ENCODE measurements at places on chromosomes 5 and 9. TPM values are rescaled to one million over a fixed set of nuclear protein-coding genes. Genes with fewer than 3 reads are reported as not detected.

DNA sequence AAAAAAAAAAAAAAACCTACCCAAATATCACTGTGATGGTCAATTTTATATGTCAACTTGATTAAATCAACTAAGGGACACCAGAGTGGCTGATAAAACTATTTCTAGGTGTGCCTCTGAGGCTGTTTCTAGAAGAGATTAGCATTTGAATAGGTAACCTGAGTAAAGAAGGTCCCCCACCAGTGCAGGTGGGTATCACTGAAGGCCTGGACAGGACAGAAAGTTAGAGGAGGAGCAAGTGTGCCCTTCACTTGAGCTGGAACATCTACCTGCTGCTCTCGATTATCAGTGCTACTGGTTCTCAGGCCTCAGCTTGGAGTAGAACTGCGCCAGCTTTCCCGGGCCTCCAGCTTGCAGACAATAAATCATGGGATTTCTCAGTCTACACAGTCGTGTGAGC, 88.7 kb downstream of the TLE1 start:
- peaks cover 13% of the 10 kb centered on the region for H3K27me3 ChIP-seq
- peaks cover 49% of the 10 kb centered on the region for H3K36me3 ChIP-seq
- H3K4me3 ChIP-seq = no peak overlapping the region
- peak overlapping the region; percentile 97 for H3K27ac ChIP-seq

DNA sequence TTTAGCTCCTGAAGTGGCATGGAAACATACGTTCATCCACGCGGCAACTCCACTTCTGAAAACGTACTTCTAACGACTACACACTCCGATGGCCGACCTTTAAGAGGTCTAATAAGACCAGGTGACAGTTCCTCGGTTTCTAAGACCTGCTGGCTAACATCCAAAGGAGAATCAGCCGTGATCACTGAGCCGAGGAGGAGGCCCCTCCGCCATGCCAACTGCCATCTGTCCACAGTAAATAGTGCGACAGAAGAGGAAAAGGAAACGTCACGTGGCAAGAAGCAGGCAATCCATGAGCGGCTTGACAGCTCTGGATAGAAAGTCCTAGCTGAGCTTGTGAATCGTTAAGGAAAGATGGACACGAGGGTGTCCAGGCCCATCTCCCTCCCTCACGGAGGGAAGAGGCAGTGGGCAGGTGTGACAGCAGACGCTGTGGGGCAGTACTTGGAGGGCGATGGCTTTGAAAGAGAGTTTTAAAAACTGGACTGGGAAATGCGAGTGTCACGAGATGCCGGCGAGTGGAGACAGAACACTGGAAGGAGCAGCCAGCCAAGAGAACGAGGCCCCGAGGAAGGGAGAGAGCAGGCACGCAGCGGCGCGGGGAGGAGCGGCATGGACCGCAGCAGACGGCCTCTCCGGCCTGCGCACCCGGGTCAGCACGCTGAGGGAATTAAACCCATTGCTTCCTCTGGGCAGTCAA, 66.7 kb upstream of the TBC1D9B start:
- no peaks in the 10 kb centered on the region for H3K4me1 ChIP-seq
- H3K27me3 ChIP-seq = peaks cover 4% of the 10 kb centered on the region
- peak overlapping the region; percentile 56 for H3K4me3 ChIP-seq
- DNase-seq = no peak
- H3K36me3 ChIP-seq = peaks cover 43% of the 10 kb centered on the region

DNA sequence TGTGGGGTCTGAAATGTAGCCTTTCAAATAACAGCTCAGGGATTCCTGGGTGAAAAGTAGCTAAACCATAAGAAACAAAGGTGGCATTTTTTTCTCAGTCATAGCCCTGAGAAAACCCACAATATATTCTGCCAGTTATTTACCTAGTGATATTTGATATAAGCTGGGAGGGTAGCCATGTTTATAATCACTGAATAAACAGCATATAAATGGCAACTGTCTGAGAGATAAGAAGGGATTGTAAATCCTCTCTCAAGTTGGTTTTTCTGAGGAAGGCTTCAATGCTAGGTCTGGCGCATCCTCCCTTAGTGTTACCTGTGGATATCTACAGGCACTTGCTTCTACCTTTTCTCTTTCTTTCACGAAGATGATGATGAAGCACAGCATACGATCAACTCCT, 1080.5 kb upstream of the DMAC1 start:
- DNase-seq = no peak
- H3K4me3 ChIP-seq = no peak overlapping the region
- no peak overlapping the region for H3K27ac ChIP-seq
- H3K4me1 ChIP-seq = peaks cover 10% of the 10 kb centered on the region
- no peaks in the 10 kb centered on the region for H3K36me3 ChIP-seq

DNA sequence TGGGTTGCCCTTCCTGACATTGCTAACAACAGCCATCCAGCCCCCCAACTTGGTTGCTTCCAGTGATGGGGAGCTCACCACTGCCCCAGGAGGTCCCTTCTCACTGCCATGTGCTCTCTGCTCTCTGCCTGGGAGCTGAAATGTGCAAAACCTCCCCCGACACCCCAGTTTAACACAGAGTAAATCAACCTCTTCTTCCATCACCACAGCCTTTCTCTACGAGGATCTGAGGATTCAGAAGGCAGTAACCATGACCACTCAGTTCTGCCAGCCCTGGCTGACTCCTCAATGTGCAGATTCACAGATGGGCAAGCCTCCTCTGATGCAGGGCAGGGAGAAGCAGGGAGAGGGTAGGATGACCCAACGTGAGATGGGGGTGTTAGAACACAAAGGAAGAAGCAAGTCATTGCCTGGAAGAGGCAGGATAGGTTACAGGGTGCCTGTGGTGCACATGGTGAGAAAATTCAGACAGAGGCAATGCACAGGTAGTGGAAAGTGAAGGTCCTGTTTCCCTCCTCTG, 185.0 kb downstream of the DAB2IP start:
- no peak overlapping the region for H3K27ac ChIP-seq
- H3K4me1 ChIP-seq = peaks cover 3% of the 10 kb centered on the region
- peaks cover 9% of the 10 kb centered on the region for H3K27me3 ChIP-seq
- H3K4me3 ChIP-seq = no peak overlapping the region
- DNase-seq = no peak
- no peaks in the 10 kb centered on the region for H3K36me3 ChIP-seq

GRCh38 chr5:159861086-159861485, 55.2 kb upstream of the ADRA1B start:
- no peaks in the 10 kb centered on the region for H3K36me3 ChIP-seq
- H3K27me3 ChIP-seq = no peaks in the 10 kb centered on the region
- no peak overlapping the region for H3K4me3 ChIP-seq
- no peak overlapping the region for H3K27ac ChIP-seq
- no peak for DNase-seq

The HTR1A gene
- not detected for total RNA-seq

The PCDHB13 gene
- total RNA-seq = 7.1 TPM

DNA sequence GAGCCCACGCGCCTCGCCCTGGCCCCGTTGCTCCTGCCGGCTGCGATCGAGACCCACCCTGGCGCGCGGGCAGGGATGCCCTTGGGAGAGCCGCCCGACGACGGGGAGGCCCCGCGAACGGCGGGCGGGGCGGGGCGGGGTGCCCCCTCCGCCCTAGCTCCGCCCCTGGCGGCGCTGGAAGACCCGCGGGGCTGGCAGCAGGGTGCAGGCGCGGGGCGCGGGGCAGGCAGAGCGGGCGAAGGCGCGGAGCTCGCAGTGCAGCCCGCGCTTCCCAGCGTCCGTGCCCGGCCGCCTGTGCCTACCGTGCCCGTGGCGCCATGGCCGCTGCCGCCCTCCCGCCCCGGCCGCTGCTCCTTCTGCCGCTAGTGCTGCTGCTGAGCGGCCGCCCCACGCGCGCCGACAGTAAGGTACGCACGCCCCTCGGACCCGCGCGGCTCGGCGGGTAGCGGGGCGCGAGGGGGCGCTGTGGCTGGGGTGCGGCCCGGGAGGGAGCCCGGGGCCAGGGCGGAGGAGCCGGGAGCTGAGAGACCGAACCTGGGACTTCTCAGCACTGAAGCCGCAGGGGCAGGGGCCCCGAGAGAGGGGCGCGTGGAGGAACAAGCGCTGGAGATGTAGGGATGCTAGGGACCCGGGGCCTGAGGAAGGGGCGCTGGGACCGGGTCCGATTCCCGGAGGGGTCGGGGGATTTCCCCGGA, at the start of gene OLFML2A:
Gene OLFML2A, plus strand, starts transcription at position 180 of the 695 bp plus-strand sequence. Its CDS starts 138 bp downstream, at position 318.
- peaks cover 3% of the 10 kb centered on the region for H3K36me3 ChIP-seq
- H3K27ac ChIP-seq = no peak within 1 kb of the TSS
- DNase-seq = peak; percentile 57
- peak within 1 kb of the TSS; percentile 91 for H3K4me3 ChIP-seq

The OBP2B gene
- total RNA-seq = not detected

DNA sequence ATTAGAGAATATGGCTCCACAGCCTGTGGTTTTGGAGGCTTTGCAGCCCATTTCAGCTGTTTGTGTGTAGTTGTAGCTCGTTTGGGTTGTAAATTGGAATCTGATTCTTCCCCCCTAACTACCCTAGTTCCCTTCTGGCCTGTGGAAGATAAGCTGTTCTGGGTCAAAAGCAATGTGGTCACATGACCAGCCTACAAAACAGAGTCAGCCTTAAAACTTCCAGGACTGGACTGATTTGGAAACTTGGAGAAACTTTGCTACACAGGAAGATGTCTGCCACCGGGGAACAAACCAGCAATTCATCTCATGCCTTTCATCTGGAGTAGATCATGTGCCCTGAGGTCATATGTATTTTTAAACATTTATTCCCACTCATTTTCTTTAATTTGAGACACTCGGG, 83.8 kb downstream of the DAPK1 start:
- H3K36me3 ChIP-seq = no peaks in the 10 kb centered on the region
- no peak overlapping the region for H3K4me3 ChIP-seq
- H3K27ac ChIP-seq = no peak overlapping the region
- peaks cover 14% of the 10 kb centered on the region for H3K4me1 ChIP-seq

The CYLC2 gene
- total RNA-seq = not detected

DNA sequence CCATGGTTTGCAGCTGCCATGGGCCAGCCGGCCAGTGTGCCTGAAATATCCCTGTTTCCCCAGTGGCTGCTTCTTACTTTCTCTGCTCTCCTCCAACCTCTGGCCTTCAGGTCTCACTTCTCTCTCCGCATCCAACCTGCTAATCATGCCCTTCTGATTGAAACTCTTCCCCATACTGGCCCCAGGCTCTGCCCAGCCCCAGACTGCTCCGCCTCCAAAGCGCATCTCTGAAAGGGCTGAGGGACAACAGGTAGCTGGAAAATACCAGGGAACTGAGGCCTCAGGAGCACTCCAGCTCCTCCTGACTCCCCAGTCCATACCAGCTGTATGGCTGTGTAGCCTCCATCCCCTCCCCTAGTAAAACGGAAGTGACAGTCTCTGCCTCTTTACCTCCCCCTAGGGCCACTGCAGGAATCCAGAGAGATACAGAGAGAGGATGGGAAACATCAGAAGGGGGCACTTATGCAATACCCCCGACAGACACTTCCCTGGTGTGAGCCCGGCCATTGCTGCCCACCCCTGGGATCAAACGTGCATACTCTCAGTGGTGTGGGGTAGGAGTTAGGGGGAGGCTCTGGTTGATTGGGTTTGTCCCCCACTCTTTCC, 34.2 kb downstream of the PAX5 start:
- no peak overlapping the region for H3K4me3 ChIP-seq
- H3K27me3 ChIP-seq = peaks cover 17% of the 10 kb centered on the region
- H3K27ac ChIP-seq = no peak overlapping the region
- no peak for DNase-seq
- no peaks in the 10 kb centered on the region for H3K36me3 ChIP-seq
- peaks cover 5% of the 10 kb centered on the region for H3K4me1 ChIP-seq

DNA sequence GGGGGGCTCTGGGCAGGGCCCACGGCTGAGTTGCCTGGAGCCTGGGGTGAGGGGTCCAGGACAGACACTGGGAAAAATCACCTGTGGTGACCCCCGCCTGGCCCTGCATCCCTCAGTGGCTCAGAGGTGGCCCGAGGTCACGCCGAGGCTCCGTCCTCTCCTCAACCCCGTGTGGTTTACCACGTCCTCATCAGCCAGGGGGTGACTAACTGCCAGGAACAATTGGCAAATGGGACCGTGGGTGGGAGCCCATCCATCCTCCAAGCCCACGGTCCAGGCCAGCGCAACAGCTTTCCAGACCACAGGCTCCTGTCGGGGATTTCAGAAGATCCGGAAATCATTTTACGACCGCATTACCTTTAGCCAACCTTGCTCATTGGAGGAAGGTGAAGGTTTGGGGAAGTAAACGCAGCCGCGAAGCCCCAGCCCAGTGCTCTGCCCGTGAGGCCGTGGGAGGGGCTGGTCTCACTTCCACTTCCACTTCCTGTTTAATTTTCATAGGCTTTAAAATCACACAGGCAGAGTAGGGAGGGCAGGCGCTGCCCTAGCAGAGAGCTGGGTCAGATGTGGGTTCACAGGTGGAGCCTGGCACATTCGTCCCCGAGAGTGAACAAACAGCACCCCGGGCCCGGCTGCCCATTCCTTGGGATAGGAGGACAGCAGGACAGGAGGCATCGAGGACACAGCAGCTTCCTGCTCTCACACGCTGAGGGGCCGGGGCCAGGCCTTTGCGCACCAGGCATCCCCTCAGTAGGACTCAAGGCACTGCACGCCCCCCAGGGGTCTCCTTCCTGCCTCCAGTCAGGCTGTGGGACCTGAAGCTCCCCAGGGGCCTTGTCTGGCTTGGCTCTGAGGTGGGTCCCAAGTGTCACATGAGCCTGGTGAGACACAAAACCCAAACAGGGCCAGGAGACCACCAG, 19.8 kb upstream of the SLC9A3 start:
- no peak overlapping the region for H3K4me3 ChIP-seq
- no peak for DNase-seq
- no peak overlapping the region for H3K27ac ChIP-seq
- no peaks in the 10 kb centered on the region for H3K36me3 ChIP-seq
- H3K27me3 ChIP-seq = peaks cover 3% of the 10 kb centered on the region

DNA sequence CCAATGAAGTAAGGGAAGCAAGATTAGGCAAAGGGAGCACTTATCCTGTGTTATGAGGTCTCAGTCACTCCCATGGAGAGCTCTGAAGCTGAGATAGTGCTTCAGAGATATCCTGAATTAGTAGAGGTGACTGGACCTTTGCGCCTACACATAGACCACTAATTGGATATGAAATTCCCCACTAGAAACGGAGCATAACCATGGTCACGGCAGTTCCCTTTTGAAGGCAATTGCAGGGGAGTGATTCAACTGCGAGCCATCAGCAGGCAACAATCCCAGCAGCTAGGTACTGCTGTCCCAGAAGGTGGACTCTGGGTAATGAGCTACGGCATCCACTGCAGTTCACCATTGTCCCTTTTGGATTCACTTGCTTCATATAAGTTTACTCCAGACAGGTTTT, 267.7 kb upstream of the RASA1 start:
- H3K4me3 ChIP-seq = no peak overlapping the region
- H3K27ac ChIP-seq = no peak overlapping the region
- DNase-seq = no peak
- no peaks in the 10 kb centered on the region for H3K4me1 ChIP-seq

The FAM153A gene
- not detected for total RNA-seq

The SNX24 gene
- total RNA-seq = 16.1 TPM

The HTR4 gene
- total RNA-seq = not detected

GRCh38 chr5:154690488-154690887, 64.7 kb upstream of the LARP1 start:
- no peak for DNase-seq
- H3K4me1 ChIP-seq = peaks cover 8% of the 10 kb centered on the region
- H3K27ac ChIP-seq = no peak overlapping the region
- H3K4me3 ChIP-seq = no peak overlapping the region
- H3K36me3 ChIP-seq = peaks cover 8% of the 10 kb centered on the region

- H3K36me3 ChIP-seq = peaks cover 26% of the 10 kb centered on the region
- DNase-seq = no peak
- no peak overlapping the region for H3K27ac ChIP-seq
- peaks cover 5% of the 10 kb centered on the region for H3K4me1 ChIP-seq
- peaks cover 6% of the 10 kb centered on the region for H3K27me3 ChIP-seq
Observed at GRCh38 chr9:134156564-134157377, 7.6 kb downstream of the RNU6ATAC start.
